ENCODE measurements at places on chromosomes 16 and 17.

- no peak for DNase-seq
These were observed 12.5 kb upstream of the C17orf107 start for GRCh38 chr17:4886830-4887229.

DNA sequence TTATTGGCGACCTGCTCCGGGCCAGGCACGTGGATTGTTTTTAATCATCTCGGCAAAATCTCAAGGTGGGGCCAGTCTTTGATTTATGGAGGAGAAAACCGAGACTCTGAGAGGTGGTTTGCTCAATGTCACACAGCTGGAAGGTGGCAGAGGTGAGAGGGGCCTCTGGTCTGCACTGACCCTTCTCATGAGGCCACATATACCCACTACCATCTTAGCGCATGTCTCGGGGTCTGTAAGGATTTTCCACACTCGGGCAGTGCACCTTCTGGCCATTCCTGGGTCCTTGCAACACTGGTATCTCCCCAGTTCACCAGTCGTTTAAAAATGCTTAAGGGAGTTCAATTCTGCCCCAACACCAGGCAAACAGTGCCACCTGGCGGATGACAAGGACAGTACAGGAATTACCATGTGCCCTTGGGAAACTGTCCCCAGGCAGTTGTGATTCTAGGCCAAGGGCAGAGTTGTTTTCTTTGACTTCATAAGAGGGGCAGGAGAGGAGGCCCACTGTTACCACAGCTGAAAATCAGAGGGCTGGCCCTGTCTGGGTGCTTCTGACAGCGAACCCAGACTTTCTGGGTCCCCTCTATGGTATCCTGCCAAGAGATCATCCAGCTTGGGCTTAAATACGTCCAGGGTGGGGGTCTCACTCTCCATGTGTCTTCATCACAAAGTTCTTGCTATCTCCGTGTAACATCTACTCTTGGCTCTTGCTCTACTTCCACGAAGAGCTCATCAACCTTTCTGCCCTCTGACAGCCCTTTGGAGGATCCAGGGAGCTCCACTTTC is 39.4 kb upstream of the RAI1 start:
- peak; percentile 64 for DNase-seq

- no peak for DNase-seq
These were observed 19.5 kb upstream of the CA10 start for GRCh38 chr17:52178012-52178411.

GRCh38 chr17:6452471-6453266 is 8.4 kb downstream of the PIMREG start:
- no peak for DNase-seq

DNA sequence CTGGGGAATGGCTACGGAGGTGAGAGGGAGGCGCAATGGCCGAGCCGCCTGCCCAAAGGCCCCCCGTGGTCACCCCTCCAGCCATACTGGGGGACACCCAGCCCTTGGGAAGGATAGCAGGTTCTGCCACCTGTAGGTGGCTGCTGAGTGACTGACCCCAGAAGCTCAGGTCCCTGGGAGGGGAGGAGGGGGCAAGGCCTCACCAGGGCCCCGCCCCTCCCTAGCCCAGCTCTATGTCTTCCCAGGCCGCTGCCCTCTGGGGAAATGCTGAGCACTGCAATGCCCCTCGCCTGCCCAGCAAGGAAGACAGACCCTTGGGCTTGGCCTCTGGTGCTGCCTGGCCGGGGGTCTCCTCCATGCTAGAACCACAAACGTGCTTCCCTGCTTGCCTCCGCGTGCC is 11.4 kb upstream of the CLDN9 start:
- DNase-seq = no peak

DNA sequence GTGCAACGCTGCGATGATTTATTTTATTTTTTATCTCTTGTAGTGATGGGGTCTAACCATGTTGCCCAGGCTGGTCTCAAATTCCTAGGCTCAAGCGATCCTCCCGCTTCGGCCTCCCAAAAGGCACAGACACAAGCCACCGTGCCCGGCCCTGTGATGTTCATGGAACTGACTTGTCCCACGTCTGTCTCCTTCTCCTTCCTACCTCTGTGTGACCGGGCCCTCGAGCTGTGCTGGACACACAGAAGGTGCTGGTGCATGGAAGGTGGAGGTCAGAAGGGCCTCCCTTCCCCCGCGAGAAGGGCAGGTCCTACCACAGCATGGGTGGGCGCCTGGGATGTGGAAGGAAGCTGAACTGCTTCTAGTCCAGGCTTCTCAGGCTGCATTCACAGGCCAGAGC is 88.0 kb downstream of the SEC14L1 start:
- no peak for DNase-seq

DNA sequence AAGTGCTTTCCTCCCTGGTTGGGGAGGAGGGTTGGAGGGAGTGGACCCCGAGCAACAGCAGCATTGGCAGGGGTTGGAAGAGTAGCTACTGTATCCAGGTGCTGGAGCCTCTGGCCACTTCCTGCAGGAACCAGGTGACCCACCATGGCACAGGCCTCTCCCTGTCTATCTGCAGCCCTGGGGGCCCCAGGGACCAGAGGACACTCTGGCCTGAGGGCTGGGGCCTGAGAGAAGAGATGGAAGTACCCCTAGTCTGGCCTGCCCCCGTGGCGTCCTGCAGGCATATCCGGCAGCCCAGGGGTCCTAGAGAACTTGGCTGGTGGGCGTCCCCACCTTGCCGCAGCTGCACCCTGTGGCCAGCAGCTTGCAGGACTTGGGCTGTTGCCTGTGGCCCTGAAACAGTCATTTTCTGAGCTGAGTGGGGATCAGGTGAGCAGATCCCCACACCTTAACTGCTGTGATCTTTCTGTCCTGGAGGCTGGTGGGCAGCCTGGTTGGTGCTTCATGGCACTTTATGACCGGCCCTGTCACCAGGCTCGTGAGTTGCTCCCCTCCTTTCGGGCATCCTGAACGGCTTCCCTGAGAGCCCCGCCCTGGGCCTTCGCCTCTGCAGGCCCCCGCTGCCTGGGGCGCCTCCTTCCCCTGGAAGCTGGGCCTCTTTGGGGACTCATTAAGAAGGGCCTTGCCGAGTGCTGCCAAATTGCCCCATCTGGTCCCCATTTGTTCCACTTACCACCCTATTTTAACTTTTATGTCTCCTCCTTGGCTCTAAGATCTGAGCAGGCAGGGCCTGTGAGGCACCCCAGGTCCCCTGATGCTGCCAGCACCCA is 298.6 kb downstream of the SEC14L1 start:
- DNase-seq = no peak

- no peak for DNase-seq
These were observed 4.3 kb downstream of the SUMO2 start for GRCh38 chr17:75178453-75178852.

GRCh38 chr17:6457688-6458459 is 13.6 kb downstream of the PIMREG start:
- no peak for DNase-seq

Measured in NCI-H2227 treated with DMSO at 0.1 percent for 48 hours (cell line).